ENCODE measurements at places on chromosomes 1 and 21. TPM values are rescaled to one million over a fixed set of nuclear protein-coding genes. Genes with fewer than 3 reads are reported as not detected.

TRNP1 gene
- total RNA-seq = 22.6 TPM

RGS13 gene
- 0.20 TPM for total RNA-seq

ATAD3B gene
- 34.3 TPM for total RNA-seq

DNA sequence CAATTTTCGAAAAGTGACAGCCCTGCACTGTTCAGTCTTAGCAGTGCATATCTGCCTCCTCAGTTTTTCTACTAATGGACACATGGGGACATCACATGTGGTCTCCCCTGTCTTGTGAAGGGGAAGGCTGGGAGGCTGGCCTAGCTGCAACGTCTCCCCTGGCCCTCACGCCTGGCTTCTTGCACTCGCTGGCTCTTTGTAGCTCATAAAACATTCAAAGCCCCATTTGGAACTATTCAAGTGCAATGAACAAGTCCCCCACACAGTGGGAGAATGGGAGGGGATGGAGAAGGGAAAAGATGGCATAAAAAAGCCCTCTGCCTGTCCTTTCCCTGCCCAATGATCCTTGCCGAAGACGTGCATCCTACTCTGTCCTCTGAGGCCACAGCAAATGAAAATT, 73.6 kb downstream of the PGBD5 start:
- no peak for DNase-seq

DNA sequence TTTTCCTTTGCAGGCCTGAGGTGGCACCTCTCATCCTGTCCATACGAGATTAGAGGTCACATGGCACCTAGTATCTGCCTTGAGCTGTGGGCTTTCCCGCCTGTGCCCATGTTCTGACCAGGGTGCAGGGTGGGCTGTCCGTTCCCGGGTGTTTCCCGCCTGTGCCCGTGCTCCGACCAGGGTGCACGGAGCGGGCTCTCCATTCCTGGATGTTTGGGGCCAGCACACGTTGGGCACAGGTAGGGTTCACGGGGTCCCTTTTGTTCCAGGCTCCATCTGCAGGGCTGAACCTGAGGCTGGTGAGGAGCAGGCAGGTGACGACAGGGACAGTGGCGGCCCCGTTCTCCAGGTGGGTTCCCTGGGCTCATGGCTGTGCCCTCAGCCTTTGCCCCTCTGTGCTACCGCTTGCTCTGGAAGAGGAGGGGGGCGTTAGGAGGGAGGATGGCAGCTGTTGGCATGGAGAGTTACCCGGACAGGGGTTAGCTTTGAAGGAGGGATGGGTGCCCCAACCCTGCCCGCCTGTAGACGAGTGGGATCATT, 10.0 kb downstream of the RRP1 start:
- DNase-seq = peak; percentile 46

DNA sequence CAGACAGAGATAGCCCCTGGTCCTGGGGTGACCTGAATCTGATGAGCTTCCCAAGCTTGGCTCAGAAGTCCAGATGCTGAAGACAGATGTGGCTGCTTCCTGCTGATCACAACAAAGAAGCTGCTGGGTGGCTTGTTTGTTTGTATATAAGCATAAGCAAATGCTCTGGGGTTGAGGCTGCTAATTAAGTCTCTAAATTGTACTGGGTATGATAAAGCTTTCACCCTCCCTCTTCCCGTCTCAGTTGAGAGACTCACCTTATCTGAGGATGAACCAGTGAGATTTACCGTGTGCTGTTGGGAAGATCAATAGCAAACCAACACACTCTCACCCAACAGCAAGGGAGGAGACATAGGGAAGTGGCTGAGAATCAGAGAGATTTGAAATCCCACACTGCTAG, 42.0 kb downstream of the DAB1 start:
- no peak for DNase-seq

GRCh38 chr1:79852004-79852403, 845.5 kb upstream of the ADGRL4 start:
- DNase-seq = no peak
